ENCODE measurements at places on chromosomes 7 and 10. TPM values are rescaled to one million over a fixed set of nuclear protein-coding genes. Genes with fewer than 3 reads are reported as not detected.

DNA sequence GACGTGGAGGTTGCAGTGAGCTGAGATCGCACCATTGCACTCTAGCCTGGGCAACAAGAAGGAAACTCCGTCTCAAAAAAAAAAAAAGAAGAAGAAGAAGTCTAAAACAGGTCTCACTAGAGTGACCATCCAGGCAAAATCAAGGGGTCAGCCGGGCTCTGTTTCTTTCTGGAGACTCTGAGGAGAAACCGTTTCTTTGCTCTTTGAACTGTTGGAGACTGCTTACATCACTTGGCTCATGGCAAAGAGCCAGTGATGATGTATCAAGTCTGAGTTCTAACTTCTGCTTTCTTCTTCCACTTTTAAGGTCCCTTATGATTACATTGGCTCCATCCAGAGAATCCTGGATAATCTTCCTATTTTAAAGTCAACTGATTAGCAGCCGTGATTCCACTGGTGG lies 306.8 kb downstream of the WDR11 start:
- no peak for DNase-seq

MRLN gene
- total RNA-seq = not detected

- DNase-seq = no peak
These were observed 43.0 kb downstream of the CH25H start for GRCh38 chr10:89164080-89164479.

GRCh38 chr10:133235265-133235855 lies 2.3 kb upstream of the VENTX start:
- no peak for DNase-seq

- no peak for DNase-seq
These were observed 51.1 kb downstream of the CYP26A1 start for GRCh38 chr10:93124580-93125318.

TNS3 gene
- 98.9 TPM for total RNA-seq

PCLO gene
- total RNA-seq = 7.1 TPM

DNA sequence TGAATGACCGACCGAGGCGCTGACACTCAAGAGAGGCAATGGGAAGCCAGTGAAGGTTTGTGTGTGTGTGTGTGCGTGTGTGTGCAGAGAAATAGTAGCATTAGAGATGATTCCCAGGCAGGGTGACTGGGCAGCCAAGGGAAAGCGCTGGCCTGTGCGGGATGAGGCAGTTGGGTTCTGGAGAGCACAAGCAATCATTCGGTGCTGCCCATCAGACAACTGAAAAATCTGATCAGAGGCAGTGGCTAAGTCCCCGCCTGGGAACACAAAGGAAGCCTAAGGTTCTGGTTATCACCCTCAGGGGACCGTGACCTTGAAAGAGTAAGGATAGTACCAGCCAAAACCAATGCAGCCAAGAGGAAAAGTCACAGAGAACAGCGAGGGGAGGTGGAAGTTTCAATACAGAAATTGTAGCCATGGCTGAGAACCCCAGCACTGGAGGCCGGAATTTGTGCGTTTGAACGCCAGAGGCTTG lies 868 bp upstream of the PDCD4 start:
- no peak for DNase-seq

DNA sequence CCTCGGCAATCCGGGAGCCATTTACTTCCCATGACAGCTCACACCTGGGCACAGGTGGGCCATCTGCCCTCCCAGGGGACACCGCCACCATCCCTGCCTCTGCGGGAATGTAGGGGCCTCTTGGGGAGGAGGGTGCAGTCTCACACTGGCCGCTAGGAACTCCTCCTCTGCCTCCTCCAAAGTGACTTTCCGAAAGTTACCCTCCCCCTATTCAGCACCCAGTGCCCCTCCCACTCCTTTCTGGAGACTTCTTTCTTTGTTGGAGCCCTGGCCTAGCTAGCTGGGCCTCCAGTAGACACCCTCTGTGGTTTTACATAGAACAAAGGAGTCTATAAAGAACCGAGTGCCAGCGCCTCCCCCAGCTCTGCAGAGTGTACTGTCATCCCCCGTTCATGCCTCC lies 45.8 kb upstream of the MNX1 start:
- DNase-seq = no peak

DNA sequence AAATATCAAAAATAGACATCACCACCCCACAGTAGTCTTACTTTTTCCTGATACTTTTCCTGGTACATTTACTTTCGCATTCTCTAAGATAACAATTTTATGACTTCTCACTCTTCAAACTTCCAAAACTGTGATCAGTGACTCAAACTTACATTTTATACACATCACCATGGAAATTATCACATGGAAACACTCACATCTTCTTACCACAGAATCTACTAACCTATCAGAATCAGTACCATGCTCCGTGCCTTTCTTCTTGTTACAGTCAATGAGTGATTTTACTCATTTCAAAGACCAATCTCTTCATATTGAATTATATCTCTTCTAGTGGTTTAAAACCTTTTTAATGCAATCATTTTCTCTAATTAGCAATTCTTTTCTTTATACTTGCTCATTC lies 120.3 kb downstream of the PTEN start:
- no peak for DNase-seq

SPDYE18 gene
- 1.2 TPM for total RNA-seq

- DNase-seq = no peak
These were observed 35.5 kb downstream of the GRIFIN start for GRCh38 chr7:2440608-2441245.

GSTK1 gene
- 363 TPM for total RNA-seq

KLLN gene
- 0.60 TPM for total RNA-seq

- DNase-seq = no peak
These were observed 89.0 kb downstream of the JMJD1C start for GRCh38 chr10:63376560-63377304.

LIPJ gene
- not detected for total RNA-seq

- no peak for DNase-seq
These were observed 667 bp downstream of the KLLN start for GRCh38 chr10:87862679-87863052.

GRCh38 chr10:22150842-22151241 lies 67.0 kb downstream of the EBLN1 start:
- no peak for DNase-seq

- DNase-seq = no peak
These were observed 17.7 kb downstream of the CCL24 start for GRCh38 chr7:75795831-75796285.

GRCh38 chr10:87816163-87816897 lies 1.7 kb downstream of the ATAD1 start:
- no peak for DNase-seq

DNAJC12 gene
- total RNA-seq = 8.8 TPM

DNA sequence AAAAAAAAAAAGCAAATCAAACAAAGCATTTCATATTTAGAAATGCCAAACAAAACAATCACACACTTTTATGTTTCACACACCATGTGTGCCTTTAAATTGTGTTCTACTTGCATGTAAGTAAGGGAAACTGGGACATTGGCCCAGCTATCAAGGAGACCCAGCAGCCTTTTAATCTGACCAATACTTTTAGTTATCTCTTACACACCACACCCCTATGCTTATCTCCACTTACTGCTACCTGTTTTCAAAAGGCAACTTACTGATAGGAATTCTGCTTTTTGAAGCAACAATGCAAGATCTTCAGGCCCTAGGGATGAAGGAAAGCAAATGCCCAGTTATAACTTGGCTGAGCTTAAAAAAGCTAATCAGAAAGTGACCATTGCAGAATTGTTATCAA lies 1244.8 kb upstream of the SORCS1 start:
- DNase-seq = no peak

DNA sequence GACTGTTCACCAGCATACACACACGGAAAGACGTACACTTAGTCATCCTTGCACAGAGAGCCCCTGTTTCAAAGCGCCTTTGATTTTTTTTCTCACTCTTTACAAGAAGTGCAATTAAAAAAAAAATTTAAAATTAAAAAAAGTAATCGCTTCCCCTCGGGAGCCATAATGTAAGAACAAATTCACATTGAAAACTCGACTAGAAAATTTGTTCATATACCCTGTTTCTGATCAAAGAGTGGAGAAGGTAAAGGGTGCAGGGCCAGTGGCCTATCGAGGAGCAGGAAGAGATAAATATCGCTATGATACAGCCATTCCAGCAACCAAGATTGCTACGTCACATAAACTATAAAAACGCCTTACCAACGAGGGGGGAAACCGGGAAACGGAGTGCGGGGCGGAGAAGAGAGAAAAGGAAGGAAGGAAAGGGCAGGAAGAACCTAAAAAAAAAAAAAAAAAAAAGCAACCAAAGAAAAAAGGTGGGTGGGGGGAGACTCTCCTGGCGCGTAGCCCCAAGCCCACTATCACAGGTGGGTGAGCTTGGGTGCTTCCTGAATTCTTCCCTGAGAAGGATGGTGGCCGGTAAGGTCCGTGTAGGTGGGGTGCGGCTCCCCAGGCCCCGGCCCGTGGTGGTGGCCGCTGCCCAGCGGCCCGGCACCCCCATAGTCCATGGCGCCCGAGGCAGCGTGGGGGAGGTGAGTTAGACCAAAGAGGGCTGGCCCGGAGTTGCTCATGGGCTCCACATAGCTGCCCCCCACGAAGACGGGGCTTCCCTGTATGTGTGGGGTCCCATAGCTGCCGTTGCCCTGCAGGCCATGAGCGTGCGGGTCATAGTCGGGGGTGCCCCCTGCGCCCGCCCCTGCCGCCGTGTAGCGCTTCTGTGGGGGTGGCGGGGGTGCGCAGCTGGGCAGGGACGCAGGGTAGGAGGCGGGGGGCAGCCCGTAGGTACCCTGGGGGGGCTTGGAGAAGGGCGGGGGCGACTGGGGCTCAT lies 5.2 kb upstream of the HOXA2 start:
- DNase-seq = no peak

HGF gene
- 3.2 TPM for total RNA-seq

PPP1R17 gene
- total RNA-seq = not detected

DNA sequence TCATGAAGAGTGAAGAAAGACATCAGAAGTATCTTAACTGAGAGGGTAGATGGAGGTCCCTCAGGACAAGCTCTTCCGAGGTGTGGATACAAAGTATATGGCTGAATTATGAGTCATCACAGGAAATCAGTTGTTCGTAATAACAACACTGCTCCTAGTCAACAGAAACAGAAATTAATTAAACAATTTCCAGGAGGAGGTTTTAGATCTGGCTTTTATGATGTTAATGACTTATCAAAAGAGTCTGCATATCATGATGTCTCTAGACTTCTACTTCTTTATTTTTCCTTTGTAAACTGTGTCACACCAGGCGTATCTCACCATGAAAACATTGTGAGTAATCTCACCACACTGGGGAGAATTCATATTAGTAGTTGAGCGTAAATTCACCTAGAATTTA lies 31.2 kb downstream of the OSBPL3 start:
- DNase-seq = no peak

EFCAB10 gene
- total RNA-seq = not detected

HTRA1 gene
- total RNA-seq = 28.9 TPM

DNA sequence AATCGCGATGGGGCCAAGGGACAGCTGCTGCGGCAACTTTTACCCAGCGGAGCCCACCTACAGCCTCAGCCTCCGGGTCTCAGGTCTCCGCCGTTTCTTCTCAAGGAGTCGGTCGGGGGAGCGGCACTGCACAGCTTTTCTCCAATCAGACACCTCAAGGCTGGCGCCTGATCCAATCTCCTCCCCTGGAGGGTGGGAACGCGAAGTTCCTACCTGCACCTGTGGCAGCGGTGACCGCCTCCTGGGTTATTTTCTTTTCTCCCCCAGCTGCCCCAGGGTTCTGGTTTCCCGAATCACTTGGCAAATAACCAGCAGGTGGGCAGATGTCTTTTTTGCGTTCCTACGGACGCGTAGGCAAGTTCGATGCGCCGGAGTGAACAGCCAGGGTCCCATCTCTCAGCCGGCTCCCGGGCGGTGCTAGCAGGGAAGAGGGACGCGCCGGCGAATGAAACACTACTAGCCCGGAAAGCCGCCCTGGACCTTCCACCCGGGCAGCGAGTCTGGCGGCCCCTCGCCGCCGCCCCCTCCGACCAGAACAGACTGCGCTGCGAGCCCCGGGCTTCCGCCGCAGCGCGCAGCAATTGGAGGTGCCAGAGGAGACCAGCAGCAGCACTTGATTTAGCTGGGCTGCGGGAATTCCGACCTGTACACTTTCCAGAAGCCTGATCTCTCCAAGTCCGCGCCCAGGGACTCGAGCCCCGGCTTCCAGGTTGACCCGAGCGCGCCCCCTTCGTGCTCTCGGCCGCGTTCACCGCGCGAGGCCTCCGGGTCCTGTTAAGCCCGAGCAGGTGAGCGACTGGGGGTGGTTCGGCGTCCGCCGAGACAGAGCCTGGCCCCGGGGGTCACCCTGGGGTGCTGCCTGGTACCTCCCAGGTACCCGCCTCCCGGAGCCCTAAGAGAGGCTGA lies at the start of gene PRR15:
Gene PRR15, plus strand, starts transcription at position 246 of the 906 bp plus-strand sequence. CDS start 2,495 bp downstream, outside the sequence.
- peak; percentile 90 for DNase-seq

- no peak for DNase-seq
These were observed 18.1 kb downstream of the RAB11FIP2 start for GRCh38 chr10:118028619-118029018.

CNNM1 gene
- total RNA-seq = 1.2 TPM
